ENCODE measurements at places on chromosomes 2 and 18. TPM values are rescaled to one million over a fixed set of nuclear protein-coding genes. Genes with fewer than 3 reads are reported as not detected.

The CPS1 gene
- 34.6 TPM for total RNA-seq

The GREB1 gene
- 0.47 TPM for total RNA-seq

The DLGAP1 gene
- total RNA-seq: 0.34 TPM

The LINC00305 gene
- total RNA-seq: not detected

The ALK gene
- total RNA-seq: 0.16 TPM

The FOXI3 gene
- total RNA-seq: not detected

The CCDC148 gene
- 0.63 TPM for total RNA-seq

The GPR45 gene
- total RNA-seq: not detected

The SOX11 gene
- not detected for total RNA-seq

The HOXD11 gene
- total RNA-seq: not detected

The STK39 gene
- 10.3 TPM for total RNA-seq

The ZAP70 gene
- 0.16 TPM for total RNA-seq

The GNAL gene
- 0.69 TPM for total RNA-seq

The TTL gene
- 19.4 TPM for total RNA-seq

The DAW1 gene
- 0.16 TPM for total RNA-seq

The TSPYL6 gene
- total RNA-seq: not detected

The ITGB6 gene
- not detected for total RNA-seq

The DPYSL5 gene
- total RNA-seq: not detected

The TUBB8B gene
- total RNA-seq: not detected

The CHN1 gene
- 19.1 TPM for total RNA-seq

The SERPINB4 gene
- not detected for total RNA-seq

The PCARE gene
- not detected for total RNA-seq

The TFPI gene
- 147 TPM for total RNA-seq

The AMER3 gene
- under 0.01 TPM for total RNA-seq

Data from bronchial smooth muscle cell (primary cell).